Femur (tissue), 1 donor: ENCODE measurements at places on chromosomes 12 and 14.
A peak's percentile ranks its signal among the peaks of the same experiment; 100 is the strongest.

- no peak for DNase-seq
Observed at GRCh38 chr12:88546853-88547252, 33.4 kb downstream of the KITLG start.

DNA sequence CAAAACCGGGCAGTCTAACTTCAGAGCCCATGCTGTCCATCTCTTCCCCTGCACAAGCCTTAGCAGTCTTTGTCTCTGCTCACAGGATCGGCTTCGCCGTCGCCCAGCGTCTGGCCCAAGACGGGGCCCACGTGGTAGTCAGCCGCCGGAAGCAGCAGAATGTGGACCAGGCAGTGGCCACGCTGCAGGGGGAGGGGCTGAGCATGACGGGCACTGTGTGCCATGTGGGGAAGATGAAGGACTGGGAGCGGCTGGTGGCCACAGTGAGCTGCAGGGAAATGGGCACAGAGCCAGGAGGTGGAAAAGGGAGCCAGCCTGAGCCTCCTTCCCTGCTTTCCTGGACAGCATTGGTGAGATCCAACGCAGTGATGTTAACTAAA, 14.2 kb upstream of the CARMIL3 start:
- no peak for DNase-seq

DNA sequence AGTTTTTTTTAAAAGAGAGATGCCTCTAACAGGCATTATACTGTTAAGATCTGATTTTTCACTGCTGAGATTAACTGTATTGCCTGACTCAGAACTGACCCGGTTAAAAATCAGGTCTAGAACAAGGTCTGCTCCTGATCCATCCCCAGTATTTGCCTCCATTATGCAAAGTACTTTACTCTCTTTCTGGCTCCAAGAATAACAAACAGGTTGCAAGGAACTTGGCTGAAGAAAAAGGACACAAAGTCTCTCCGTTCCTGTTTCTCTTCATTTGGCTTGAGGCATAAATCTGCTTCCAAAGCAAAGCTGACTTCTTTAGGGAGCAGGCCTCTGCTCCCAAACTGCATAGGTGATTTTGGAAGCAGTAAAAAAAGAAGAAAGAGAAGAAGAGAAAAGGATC, 199.3 kb upstream of the PDZRN4 start:
- DNase-seq: no peak

GRCh38 chr14:96623676-96624484, 121.7 kb downstream of the PAPOLA start:
- peak; percentile 8 for DNase-seq

DNA sequence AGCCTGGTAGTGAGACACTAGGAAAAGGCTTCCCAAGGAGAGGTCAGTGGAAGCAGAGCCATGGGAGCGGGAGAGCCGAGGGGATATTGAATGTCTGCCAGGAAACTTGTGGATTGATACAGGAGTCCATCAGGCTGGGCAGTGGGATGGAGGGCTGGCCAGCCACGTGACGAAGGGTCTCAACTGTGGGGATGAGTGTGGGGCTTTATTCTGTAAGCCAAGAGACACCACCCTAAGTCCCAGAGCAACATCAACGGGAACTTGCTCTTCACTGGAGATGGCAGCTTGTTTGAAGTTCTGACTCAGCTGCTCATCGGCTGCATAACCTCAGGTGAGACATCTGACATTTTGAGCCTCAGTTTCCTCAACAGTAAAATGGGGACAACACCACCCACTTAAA, 197.8 kb downstream of the VRK1 start:
- no peak for DNase-seq

- DNase-seq: no peak
Observed at GRCh38 chr14:77270361-77271112, 469 bp downstream of the NGB start.

DNA sequence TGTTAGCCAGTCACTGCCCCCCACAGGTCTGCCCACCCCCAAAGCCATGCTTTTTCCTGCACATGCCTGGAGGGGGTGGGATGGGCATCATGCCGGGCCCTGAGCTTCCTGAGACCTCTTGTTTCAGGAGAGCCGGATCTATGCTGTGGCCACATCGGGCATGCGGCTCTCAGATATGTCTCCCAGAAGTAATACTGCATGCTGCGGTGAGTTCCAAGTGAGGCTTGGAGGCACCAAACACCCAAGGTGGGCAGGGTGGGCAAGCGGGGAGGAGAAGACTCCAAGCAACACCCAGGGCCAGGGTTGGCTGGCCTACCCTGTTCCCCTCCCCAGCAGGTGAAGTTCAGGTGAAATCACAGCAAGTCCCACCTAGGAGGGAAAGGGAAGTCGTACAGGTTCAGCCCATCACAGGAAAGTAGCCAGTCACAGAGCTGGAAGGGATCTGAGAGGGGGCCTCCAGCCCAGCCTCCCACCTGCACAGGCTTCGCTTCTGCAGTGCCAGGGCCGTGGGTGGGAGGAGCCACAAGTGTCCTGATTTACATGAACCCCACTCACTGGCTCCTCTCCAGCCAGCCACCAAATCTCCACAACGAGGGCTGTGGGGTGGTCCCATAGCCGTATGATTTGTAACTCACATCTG, 30.9 kb downstream of the PIGH start:
- no peak for DNase-seq

DNA sequence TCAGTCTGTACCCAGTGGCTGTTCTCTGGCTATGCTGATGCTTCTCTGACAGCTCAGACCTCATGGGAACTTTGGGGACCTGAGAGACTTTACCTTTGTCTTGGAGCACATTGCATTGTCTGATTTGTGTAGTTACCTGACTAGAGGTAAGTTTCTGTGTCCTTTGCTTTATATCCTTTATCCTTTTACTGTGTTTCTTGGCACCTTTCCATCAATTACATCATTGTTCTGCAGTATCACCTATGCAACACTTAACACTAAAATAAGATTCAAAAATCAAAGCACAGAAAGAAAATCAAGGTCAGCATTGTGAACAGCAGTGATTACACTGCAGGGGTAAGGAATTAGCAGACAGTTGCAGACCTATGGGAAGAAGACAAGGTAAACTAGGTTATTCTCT, 43.8 kb downstream of the SLC35F4 start:
- DNase-seq: no peak

DNA sequence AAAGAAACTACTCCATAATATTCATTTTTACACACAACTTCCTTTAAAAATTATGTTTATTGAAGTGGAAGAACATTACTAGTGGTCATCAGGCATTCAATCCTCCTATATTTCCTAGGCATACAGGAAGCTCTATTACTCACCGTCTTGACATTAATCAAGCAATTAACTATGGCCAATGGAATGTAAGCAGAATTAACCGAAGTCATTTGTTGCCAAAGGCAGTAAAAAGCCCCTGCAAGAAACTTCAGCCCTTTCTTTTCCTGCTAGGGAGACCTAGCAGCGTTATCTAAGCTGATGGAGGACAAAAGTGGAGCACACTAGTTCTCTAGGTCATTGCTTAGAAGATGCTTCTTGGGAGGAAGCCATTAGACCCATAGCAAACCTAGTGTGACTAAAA, 399.6 kb downstream of the KCNH5 start:
- DNase-seq: no peak

DNA sequence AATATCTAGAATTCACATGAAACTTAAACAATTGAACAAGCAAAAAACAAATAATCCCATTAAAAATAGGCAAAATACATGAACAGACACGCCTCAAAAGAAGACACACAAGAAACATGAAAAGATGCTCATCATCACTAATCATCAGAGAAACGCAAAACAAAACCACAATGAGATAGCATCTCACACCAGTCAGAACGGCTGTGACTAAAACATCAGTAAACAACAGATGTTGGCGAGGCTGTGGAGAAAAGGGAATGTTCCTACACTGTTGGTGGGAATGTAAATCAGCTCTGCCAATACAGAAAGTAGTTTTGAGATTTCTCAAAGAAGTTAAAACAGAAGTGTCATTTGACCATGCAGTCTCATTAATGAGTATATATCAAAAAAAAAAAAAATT, 121.3 kb downstream of the PTPRO start:
- no peak for DNase-seq

- DNase-seq: no peak
Observed at GRCh38 chr12:112538740-112539139, 120.0 kb downstream of the PTPN11 start.

DNA sequence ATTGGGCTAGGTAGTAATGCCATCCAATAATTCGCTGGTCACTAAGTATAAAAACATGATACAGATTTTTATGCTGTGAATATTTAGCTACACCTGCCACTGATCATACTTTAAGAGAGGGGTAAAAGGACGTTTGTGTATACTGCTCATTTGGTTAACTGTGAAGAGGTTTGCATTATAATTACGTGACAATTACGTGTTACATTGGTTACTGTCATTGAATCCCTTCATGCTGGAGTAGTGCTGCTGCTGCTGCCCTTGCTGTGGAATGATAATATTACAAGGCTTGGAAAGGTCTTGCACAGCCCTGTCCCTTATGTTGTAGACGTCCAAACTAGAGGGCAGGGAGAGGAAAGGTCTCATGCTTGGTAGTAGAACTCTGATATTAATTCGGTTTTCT, 312.2 kb upstream of the ATP2B1 start:
- DNase-seq: no peak
